ENCODE measurements at places on chromosomes 5 and 9.

DNA sequence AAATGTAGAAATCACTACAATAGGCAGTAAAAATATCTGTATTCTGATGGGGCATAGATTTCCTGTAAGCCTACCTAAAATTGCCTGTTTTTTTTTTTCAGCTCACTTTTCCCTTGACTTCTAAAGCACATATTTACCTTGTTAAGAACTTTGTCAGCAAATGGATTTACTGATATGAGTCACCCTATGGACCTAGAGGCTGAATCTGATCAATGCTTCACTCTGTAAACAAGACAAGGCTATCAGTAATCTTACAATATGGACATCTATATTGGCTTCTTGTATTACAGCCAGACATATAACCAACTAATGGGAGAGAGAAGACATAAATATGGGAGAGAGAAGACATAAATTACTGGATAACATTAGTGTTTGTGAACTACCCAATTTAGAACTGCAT lies 792.7 kb upstream of the CHD1 start:
- no peak for DNase-seq

- no peak for DNase-seq
Observed at GRCh38 chr5:39934830-39935229, 510.1 kb upstream of the DAB2 start.

DNA sequence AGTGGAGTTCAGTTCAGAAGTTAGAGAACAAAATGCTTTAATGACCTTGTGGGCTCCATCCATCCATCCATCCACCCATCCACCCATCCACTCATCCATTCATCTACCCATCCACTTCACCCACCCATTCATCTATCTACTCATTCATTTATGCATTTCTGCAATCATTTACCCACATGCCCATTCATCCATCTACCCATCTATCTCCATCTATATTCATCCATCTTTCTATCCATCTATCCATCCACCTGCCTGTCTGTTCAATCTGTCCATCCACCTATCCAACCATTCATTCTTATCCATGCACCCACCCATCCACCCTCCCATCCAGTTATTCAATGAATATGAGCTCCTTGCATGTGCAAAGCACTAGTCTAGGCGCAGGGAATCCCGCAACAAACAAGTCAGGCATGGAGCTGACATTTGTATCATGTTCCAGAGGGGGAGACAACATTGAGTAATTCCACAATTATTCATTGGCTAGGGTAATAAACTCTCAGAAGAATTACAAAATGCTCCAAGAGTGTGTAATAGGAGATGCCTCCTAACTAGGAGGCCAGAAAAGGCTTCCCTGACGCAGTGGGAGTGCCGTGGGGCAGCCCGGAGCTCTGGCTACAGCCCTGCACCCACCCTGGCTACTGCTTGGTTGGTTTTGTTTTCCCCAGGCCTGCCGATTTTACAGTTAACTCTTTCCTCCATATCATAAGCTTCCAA lies 211.2 kb downstream of the NXNL2 start:
- DNase-seq, result peak; percentile 69

- DNase-seq, result no peak
Observed at GRCh38 chr5:68049053-68049713, 166.4 kb upstream of the PIK3R1 start.

DNA sequence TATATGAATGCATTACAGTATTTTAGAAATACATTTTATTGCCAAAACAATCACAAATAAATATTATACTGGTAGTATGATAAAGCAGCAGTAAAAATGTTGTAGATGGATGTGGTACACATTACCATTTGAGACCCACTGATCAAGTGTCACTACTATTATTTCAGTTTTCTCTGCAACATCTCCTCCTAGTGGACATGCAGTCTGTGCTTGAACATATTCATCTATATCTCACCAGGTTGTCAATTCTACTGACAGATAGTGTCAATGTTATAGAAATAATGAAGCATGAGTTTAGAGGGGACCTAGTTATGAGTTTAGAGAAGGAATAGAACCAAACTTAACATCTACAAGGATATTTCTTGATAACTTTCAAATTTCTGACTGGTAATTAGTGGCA lies 39.2 kb upstream of the ELOVL7 start:
- DNase-seq, result no peak

DNA sequence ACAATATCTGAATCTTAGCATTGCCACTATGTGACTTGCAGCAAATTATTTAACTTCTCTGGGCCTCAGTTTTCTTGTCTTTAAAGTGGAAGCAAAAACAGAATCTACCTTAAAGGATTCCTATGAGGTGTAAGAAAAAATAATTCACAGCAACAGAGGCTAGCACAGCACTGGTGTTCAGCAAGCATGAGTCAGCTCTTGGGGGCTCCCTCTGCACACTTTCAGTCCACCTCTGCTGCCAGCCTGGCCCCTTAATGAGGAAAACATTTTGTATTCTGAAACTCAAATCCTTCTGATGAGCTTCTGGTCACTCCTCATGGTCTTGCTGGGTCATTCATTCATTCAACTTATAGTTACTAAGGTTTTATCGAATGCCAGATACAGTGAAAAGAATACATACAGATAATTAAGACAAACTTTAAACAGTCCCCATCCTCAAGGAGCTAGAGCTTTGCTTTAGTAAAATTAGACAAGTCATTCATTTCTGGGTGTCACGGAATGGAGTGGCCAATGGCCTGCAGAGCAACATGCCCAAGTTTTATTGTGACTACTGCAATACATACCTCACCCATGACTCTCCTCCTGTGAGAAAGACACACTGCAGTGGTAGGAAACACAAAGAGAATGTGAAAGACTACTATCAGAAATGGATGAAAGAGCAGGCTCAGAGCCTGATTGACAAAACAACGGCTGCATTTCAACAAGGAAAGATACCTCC lies 26.8 kb upstream of the IQGAP2 start:
- DNase-seq, result no peak

DNA sequence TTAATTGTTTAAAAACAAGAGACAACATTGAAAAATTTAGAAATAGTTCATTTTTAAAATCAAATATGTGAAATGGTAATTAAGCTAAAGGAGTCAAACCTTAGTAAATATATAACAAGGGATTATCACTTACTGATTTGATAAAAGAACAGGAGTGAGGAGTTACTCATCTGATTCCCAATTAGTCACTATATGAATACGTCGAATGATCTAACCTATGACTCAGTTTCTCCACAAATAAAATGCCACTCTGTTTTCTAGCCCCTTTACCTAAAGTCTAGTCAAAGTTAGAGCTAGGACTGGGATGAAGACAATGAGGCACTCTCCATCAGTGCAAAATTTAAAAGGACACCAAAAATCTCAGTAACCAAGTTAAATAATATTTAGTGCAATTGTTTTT lies 70.4 kb upstream of the RASEF start:
- DNase-seq, result no peak

DNA sequence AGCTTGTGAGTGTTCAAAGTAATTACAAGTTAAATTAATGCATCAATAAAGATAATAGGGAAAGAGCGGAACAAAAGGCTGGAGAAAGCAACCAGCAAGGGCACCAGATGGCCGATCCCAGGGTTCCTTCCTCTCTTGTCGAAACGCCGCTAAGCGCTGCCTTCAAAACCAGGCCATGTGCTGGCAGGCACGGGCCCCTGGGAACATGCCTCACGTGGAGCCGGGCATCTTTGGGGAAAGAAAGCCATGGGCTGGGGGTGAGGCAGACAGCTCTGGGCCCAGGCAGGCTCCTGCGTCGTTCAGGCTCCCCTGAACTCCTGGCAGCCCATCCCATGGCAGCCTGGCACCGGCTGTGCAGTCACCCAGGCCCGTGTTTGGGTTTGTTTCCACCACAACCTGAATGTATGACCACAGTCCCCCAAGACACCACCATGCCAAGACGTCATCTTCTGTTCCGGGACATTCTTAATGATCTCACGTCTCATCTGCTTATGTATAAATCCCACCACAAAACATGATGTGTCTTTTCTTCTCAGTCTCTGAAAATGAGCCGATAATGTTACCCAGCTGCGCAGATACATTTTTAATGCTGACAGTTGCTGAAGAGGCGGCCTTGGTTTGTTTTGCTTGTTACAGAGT lies 110.4 kb upstream of the SARDH start:
- no peak for DNase-seq

DNA sequence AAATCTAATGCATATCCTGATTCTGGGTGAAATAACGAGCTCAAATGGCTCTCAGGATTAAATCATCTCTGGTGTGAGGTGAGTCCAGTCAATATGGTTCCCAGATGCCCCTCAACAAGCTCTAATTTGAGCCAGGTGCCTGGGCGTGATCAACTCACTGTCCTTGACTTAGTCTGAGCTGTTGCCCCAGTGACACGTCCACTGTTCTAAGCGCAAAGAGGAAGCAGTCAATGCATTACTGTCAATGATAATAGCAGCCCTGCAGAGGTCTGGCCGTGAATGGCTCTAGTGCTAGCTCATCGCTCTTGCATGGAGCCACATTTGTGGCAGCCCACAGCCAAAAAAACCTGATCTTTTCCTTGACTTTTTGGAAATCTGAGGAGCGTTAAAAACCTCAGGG lies 128.6 kb upstream of the EFNA5 start:
- DNase-seq, result no peak

- no peak for DNase-seq
Observed at GRCh38 chr5:15904899-15905830, 274.4 kb downstream of the MARCHF11 start.

DNA sequence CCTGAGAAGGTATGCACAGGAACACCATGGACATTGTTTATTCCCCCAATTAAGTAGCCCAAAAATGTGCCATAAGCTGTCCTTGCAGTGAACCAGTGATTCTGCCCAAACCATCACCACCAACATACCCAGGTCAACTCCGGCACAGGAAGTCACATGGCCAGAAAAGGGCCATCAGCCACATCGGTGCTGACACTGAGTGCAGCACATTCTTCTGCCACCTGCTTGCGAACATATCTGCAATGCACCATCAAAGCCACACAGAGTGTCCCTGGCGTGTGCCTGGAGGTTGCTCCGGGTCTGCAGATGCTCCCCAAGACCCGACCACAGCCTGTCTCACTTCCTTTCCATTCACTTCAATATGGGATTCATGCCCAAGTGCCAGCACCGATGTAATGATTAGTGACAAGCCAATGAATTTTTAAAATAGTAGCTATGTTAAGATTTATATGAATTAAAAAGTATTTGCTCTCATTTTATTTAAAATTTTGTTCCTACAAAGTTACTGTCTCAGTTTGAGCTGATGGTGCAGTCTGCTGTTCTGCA lies 37.6 kb downstream of the SYK start:
- no peak for DNase-seq

- no peak for DNase-seq
Observed at GRCh38 chr9:137387114-137387890, 35.7 kb downstream of the EXD3 start.

DNA sequence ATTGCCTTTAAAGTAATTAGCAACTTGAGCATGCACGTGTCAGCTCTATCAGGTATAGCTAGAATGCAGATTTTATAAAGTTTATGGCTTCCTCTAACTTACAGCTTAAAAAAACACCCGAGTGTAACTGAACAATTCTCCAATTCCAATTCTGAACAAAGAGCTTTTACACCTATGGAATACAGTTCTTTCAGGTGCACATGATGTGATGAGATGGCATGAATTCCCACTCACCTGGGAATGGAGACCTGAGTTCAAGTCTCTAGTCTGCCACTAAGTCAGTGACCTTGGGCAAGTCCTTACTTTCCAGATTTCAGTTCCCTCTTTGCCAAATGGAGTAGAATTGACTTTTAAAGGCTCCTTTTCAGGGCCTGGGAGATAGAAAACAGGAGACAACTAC lies 1.8 kb downstream of the ZFAND5 start:
- DNase-seq, result no peak
